Endothelial cell (in vitro differentiated cells): ENCODE measurements at places on chromosomes 6 and 20.

DNA sequence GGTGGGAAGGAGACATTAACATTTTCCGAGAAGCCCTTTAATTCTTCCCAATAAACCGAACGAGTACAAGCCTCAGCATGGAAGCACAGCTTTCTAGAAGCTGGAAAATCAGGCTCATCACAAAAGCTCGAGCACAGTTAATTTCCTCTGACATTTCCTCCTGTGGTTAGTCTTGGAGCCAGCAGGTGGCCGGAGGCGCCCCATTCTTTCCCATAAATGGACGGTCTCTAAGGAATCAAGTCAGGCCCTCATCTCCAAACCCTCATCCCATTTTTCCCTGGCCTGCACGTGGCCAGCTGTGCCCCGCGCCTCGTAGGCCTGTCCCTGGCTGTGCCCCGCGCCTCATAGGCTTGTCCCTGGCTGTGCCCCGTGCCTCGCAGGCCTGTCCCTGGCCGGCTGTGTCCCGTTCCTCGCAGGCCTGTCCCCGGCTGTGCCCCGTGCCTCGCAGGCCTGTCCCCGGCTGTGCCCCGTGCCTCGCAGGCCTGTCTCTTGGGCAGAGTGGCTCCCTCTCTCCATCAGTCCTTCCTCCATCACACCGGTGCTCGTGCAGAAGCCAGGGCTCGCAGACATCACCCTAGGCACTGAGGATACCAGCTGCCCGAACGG, 19.7 kb upstream of the NTSR1 start:
- DNase-seq, result no peak

DNA sequence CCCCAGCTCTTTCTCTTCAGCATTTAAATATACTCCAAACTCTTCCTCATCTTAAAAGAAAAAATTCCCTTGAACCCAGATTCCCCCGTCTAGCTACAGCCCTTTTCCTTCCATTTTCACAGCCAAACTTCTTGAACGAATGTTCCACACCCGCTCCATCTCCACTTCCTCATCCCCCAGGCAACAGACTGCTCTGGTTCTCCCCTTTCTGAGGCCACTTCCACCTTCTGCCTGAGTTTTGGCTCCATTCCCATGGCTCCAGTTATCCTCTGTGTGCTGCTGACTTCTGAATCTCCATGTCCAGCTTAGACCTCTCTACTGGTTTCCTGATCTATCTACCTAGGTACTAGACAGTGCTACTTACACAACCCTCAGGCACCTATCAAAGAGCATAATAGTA, 106.4 kb downstream of the RALGAPA2 start:
- no peak for DNase-seq

- no peak for DNase-seq
Measured at GRCh38 chr6:133645966-133646740, 242.8 kb upstream of the TCF21 start.

- no peak for DNase-seq
Measured at GRCh38 chr20:33518071-33518470, 28.2 kb downstream of the CBFA2T2 start.

DNA sequence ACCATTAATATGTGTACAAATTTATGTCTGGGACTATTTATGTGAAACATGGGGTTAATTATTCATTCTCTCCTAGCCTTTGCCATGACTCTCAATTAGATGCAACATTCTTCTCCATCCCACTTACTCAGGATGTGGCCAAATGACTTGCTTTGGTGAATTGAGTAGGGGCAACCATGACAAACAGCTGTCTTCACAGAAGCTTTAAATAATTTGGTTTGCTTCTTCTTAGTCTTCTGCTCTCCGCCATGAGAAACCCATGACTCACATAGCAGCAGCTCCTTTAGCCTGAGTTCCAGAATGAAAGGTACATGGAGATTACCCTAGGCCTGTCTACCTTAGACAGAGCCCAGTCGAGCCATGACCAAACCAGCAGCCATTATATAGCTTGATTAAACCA, 74.7 kb downstream of the FRK start:
- DNase-seq, result no peak

- DNase-seq, result no peak
Measured at GRCh38 chr6:47729019-47729418, 30.6 kb downstream of the ADGRF4 start.

DNA sequence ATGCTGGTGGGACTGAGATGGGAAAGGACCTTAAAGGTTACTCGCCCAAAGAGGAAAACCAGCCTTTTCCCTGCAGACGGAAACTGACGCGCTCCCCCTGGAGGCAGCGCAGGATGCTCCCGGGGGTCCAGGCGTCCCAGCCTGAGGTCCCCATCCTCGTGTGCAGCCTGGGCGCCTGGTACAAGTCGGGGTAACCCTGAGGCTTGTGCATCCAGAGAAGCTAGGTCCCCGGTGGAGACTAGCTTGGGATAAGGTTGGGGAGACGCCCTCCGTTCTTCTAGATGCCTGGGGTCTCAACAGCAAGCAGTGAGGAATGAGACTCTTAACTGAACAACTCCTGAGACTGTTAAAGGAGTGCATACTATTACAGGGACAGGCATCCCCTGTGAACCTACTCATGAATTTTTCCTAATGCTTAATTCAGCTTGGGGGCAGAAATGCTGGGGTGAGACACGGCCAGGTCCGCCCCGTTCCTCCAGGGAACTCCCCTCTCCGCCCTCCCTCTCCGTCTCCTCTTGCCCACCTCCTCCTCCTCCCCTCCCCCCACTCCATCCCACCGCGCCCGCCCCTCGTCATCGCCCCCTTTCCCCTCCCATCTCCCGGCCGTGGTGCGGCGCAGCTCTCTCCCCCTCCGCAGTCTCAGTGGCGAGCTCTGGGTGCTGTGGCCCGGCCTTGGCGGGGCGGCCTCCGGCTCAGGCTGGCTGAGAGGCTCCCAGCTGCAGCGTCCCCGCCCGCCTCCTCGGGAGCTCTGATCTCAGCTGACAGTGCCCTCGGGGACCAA, at the start of gene PRSS35:
TSS of gene PRSS35 (plus strand) at position 634 of the 781 bp plus-strand sequence. CDS start 10,908 bp downstream, outside the sequence.
- DNase-seq, result peak; percentile 78

- peak; percentile 52 for DNase-seq
Measured at GRCh38 chr6:113879186-113880096, 22.3 kb downstream of the MARCKS start.

GRCh38 chr20:32507998-32508774, 76.9 kb downstream of the NOL4L start:
- DNase-seq, result no peak
